ENCODE measurements at places on chromosomes 16 and 17.

- DNase-seq = no peak
Observed at GRCh38 chr17:78820841-78821240, 19.8 kb downstream of the USP36 start.

- no peak for DNase-seq
Observed at GRCh38 chr17:17758941-17759563, 77.7 kb downstream of the SREBF1 start.

- no peak for DNase-seq
Observed at GRCh38 chr17:42365136-42365535, 23.1 kb downstream of the STAT3 start.

DNA sequence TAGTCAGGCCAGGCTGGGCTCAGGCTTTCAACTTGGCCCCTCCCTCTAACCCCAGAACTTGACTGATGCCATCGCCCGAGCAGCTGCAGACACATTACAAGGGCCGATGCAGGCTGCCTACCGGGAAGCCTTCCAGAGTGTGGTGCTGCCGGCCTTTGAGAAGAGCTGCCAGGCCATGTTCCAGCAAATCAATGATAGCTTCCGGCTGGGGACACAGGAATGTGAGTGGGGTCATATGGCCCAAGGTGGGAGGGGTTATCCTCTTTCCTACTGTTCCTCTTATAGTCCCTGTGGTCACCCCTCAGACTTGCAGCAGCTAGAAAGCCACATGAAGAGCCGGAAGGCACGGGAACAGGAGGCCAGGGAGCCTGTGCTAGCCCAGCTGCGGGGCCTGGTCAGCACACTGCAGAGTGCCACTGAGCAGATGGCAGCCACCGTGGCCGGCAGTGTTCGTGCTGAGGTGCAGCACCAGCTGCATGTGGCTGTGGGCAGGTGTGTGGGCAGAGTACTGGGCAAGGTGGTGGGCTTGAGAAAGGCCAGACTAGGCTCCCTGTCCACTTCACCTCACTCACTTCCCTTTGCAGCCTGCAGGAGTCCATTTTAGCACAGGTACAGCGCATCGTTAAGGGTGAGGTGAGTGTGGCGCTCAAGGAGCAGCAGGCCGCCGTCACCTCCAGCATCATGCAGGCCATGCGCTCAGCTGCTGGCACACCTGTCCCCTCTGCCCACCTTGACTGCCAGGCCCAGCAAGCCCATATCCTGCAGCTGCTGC lies 2.1 kb upstream of the NRN1L start:
- DNase-seq = no peak

DNA sequence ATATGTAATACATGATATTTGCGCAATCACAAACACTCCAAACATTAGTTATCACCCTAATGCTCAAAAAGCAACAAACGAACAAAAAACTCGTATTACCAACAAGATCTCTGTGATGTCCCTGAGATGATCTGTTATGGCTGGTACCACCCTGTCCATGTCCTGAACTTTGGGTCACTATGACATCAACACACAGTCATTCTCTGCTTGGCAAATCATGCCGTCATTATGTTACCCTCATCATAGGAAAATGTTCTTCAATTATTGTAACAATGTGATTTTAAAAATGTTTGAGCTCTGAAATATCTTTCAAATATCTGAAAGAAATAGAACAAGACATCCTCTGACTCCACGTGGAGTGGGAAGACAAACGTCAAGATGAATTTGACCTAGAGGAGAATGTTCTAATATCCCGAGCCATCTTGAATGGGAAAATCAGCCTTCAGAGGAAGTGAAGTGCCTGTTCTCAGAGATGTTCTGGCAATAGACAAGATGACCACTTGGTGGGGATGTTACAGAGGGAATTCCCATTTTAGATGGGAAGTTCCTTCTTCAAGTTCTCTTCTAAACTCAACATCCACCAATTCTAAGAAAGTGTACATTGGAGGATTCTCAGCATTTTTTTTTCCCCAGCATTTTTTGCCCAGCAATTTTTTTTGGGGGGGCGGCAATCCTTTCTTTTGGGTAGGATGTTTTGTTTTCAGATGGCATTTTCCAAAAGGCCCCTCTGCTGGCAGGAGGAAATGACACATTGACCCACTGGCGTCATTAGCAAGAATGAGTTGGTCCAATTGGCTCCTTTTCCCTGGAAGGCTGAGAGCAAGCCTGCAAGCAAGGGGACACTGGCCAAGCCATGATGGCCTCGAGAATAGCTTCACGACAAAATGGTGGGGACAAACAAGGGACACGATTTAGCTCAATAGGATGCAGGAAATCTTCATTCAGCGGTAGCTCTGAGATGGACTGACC lies 3.7 kb upstream of the HSD17B2 start:
- peak; percentile 43 for DNase-seq

- DNase-seq = no peak
Observed at GRCh38 chr17:34391241-34391640, 28.2 kb upstream of the CCL1 start.

DNA sequence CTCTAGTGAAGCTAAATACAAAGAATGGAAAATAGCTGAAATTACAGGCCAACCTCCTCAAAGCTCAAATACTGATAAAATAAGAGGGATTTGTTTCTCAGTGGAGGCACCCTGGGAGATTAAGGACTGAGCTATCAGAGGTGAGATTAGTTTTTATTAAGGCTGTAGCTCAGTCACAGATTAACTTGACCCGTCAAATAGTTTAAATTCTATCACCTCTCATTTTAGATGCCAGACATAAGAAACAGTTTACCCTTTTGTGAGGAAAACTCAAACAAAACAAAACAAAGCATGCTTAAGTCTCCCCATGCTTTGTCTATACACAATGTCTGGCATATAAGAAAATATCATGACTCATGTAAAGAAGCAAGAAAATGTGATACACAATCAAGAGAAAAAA lies 208.3 kb upstream of the PMFBP1 start:
- DNase-seq = no peak

DNA sequence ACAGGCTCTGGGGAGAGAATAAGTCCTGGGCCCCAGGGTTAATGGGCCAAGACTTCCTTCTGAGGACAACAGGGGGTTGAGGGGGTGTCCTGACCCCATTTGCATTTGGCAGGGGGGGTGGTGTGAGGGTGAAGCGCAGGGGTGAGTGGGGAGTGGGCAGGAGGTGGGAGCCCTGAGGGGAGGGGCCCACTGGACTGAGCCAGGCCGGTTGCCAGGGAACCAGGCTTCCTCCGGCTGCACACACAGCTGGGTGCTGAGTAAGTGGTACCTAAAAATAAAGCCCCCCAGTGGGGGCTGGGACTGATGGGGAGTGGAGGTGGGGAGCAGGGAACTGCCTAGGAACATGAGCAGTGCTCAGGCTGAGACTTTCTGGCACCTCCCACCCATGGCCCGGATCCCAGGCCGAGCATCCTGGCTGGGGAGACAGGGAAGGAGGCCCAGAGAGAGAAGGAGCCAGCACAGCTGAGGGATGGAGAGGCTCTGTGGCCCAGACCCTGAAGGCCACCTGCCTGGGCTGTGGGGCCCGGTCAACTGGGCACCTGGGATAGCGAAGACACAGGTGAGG lies 7.5 kb upstream of the RASD1 start:
- no peak for DNase-seq

- peak; percentile 64 for DNase-seq
Observed at GRCh38 chr16:57141822-57142631, 43.8 kb downstream of the PSME3IP1 start.

DNA sequence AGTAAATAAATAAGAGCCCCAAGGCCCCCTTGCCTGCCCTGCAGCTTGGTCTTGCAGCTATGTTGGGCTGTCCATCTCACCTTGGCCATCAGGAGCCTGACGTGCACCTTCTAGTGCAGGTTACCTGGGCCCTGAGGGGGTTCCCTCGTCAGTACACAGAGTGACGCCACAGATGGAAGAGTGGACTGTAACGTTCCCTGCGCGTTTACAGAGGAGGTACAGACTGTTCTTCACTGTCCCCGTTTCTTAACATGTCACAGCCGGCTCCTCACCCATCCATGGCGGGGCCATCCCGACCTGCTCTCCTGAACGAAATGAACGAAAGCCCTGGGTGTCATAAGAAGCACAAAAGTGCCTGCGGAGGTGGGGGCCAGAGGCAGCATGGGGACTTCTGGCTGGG lies 15.9 kb upstream of the FASN start:
- DNase-seq = no peak

- DNase-seq = no peak
Observed at GRCh38 chr16:54829691-54830090, 101.0 kb upstream of the IRX5 start.

DNA sequence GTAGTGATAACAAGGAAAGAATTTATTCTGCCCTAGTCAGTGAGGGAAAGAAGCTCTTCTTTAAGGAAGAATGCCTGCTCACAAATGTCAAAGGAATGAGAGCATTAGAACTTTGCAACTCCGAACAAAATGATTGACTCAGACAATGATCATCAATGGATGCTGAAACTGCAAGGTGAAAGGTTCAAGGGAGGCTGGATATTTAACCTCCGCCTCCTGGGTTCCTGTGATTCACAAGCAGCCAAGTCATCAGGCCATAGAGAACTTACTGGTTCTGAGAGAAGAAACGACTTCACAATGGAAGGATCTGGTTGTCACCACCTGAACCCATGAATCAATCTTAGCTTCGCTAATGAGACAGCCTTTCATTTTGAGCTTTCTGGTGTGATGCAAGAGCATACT lies 16.0 kb upstream of the SCNN1B start:
- DNase-seq = no peak

- no peak for DNase-seq
Observed at GRCh38 chr17:68704871-68705713, 103.9 kb upstream of the FAM20A start.

GRCh38 chr16:52257534-52257933 lies 289.4 kb downstream of the TOX3 start:
- no peak for DNase-seq

- no peak for DNase-seq
Observed at GRCh38 chr16:50193594-50193993, 40.5 kb downstream of the TENT4B start.

DNA sequence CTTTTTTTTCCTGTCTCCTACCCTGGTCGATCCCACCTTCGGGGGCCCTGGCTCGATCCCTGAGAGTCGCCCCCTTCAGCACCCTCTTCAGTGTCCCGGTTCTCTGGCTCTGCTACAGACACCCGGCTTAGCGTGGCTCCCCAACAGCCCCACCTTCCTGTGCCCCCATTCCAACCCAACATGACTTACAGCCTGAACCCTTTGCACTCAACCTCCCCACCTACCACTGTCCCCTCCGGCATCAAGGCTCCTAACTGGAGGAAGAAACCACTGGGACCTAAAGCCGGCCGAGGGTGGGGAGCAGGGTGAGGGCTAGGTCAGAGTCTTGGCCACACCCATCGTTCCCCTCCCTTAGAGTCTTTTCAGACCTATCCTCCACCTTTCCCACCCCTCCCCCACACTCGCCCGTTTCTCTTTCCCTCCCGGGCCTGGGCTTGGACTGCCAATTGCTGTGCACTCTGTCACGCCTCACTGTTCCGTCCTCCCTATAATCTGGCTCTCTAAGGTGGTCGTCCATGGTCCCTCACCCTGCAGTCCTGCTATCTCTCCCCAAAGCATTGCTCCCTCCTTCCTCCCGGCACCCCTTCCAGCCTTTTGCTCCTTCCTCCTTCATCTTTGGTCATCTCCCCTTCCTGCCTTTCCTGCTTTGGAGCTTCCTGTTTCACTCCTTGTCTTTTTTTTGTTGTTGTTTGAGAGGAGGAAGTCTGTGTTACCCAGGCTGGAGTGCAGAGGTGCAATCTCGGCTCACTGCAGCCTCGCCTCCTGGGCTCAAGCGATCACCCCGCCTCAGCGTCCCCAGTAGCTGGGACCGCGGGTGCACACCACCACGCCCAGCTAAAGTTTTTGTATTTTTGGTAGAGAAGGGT lies 890 bp upstream of the CLDN7 start:
- peak; percentile 38 for DNase-seq
